ENCODE measurements at places on chromosomes 5 and 9.

DNA sequence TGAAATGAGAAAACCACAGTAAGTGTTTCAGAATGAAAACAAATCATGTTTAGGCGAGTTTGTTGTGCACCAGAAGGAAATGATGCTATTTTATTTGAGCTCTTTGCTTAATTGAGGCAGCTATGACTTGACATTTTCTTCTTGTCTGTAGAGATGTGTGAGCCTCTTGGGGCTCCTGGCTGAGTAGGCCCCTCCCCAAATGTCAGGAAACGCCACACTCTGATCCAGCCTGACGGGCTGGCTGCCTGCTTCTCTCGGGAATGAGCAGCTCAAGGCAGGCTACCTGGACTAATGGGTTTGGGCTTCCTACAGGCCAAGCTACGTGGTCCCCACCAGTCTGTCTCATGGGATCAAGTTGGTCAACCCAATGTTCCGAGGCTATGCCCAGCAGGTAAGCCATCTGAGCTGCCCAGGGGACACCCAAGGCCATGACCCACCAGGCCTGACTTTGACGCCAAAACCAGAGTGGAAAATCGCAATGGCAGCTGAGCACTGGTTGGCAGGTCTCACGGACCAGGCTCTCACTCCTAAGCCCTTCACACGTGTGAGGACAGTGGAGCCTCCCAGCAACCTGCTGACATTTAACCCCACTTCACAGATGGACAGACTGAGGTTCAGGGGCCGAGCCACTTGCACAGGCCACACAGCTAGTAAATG, 29.9 kb downstream of the USP20 start:
- no peak for DNase-seq

GRCh38 chr9:71760901-71761300, 7.4 kb downstream of the CEMIP2 start:
- DNase-seq: no peak

- no peak for DNase-seq
Observed at GRCh38 chr9:83315649-83316048, 222.6 kb downstream of the FRMD3 start.

- peak; percentile 32 for DNase-seq
Observed at GRCh38 chr5:135650081-135650480, 71.3 kb upstream of the CXCL14 start.

- no peak for DNase-seq
Observed at GRCh38 chr5:141529873-141530272, 41.0 kb downstream of the PCDHGC5 start.

DNA sequence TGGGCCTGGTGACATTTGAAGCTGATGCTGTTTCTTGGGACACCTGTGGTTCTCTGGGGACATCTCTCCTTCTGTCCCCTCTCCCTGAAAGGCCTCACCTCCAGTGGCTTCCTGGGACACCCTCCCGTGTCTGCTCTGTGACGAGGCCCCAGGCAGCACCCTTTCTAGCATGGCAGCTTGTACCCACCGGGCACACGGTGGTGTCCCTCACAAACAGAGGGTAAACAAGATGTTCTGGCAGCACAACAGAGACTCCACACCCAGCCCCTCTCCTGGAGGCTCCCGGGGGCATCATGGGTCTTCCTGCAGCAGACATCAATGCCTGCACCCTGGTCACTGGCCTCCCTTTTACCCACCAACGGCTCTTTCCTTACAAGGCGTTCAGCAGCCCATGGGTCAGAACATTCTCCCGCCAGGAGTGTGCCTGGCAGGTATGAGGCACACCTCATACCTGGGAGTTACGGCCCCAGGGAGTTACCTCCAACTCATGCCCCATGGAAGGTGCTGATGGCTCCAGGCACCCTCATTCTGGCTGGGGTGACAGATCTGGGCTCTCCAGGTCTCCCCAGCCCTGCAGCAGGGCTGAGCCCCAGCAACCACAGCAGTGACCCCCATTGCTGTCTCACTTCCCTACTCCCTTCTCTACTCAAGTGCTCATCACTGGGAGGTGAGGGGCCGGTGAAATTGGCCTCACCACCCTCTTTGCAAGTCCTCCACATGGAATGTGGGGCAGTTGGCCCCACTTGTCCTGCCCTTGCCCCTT, 51.1 kb downstream of the BARX1 start:
- DNase-seq: no peak

DNA sequence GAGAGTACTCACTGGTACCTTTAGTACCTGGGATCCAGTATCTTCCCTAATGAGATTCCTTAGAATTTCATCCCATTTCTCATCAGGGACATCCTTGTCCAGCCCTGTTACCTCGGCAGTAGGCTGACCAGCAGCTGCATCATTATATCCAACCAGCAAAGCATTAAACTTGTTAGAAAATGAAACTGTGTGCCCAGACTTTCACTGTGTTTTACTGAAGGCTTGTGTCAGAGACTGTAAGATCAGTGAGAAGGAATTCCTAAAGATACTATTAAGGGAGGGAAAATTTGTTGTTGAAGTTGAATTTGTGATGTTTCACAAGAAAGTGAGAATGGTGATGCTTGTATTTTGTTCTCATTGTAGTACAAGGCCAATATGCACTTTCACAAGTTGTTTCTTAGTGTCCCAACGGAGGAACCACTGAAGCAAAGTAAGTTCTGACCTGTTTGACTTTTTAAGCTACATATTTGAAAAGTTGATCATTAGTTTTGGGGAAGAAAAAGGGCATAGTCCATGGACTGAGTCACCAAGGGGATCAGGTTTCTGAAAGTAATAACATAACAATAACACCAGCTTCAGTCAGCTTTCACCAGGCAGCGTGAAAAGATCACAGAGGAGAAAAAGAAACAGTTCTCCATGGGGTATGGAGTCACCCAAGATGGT, 48.8 kb downstream of the GRAMD2B start:
- DNase-seq: peak; percentile 75

DNA sequence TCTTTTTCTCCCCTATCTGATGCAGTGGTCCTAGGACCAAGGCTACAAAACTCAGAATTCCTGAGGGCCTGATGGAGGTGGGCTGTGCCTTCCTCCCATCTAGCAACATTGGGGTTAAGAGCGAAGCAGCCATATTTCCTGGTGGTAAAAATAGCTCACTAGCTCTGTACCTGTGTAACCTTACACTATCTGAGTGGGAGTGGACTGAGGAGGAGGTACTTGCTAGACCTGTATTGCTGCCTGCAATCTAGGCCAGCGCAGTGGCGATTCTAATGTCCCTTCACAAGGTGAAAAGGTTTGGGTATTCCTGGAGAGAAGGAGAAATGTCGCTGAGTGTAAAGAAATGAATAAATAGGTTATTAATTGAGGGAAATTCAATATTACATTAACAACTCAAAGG, 80.2 kb upstream of the LIFR start:
- no peak for DNase-seq

DNA sequence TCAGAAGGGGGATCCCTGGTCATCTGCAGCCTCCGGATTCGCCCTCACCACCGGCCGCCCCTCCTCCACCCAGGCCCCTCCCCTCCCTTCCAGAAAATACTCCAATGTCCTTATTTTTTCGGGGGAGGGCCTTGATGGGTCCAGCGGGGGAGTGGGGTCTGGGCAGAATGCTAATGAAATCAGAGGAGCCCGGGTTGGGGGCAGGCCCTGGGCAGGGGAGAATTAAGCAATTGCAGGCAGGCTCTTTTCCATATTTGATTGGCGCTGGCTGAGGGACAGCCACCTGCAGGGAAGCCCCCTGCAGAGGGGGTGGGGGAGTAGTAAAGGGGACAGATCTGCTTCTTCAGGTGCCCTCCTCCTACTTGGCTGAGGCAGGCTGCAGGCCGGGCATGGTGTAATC, 21.3 kb downstream of the PRRX2 start:
- no peak for DNase-seq

DNA sequence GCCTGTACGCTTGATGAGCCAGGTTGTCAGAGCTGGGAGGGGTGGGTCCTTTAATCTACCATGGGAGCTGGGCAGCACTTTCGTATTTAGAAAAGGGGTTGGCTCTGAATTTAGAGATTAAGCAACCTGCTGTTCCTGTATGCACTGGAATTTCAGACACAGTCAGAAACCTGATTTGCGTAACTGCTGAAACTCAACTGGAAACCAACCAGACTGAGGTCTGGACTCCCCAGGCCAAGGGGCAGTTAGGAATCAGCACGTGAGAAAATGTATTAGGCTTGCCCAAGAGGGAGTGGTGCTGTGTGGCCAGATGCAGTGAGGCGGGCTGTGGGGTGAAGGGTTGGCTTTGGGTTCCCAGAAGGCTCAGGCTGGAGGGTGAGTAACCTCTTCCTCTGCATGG, 235.0 kb downstream of the GOLPH3 start:
- no peak for DNase-seq

DNA sequence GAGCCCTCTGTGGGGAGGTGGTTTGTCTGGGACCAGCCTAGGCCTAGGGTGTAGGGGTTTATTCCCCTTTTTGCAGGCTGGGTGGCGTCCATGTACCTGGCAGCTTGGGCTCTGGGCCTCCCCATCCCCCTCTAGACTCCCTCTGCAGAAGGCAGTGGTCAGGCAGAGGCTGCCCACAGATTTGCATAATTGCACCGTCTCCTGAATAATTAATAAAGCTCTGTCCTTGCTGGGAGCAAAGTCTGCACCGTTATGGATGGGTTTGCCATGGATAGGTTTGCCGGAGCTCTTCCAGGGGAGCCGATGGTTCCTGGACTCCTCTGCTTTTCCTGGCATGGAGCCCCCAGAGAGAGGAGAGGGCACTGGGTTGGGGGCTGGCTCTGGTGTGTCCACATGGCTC, 60.4 kb downstream of the DAB2IP start:
- DNase-seq: no peak

DNA sequence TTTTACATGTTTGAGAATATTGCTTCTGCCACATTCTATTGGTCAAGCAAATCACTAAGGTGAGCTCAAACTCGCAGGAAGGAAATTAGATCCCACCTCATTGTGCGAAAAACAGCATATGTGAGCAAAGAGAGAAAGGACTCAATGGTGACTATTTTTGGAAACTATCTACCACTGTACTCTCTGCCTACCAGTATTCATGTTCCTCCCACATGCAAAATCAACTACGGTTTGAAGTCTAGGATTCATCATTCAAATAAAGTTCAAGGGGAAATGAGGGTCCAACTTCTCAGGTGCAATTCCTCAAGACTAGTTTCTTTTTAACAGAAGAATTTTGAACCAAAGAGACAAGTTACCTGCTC, 60.6 kb downstream of the FAM174A start:
- DNase-seq: no peak

DNA sequence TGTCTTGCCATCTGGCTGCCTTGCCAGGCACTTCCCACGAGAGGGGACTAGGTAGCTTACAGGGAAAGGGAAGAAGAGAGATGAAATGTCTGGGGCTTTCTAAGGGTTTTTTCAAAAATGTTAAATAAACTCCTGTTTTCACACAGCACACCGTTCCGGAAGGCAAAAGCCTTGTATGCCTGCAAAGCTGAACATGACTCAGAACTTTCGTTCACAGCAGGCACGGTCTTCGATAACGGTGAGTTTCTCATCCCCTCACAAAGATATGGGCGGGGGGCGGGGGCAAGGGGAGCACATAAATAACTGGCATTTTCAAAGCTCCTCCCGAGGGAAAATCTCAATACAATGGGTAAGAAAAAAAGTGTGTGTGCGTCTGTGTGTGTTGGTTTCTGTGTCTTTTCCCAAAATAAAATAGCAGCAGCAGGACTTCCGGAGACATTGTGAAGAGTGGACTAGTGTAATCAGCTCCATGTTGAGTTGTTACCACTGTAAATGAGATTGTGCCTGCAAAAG, 189.6 kb downstream of the NR3C1 start:
- no peak for DNase-seq

DNA sequence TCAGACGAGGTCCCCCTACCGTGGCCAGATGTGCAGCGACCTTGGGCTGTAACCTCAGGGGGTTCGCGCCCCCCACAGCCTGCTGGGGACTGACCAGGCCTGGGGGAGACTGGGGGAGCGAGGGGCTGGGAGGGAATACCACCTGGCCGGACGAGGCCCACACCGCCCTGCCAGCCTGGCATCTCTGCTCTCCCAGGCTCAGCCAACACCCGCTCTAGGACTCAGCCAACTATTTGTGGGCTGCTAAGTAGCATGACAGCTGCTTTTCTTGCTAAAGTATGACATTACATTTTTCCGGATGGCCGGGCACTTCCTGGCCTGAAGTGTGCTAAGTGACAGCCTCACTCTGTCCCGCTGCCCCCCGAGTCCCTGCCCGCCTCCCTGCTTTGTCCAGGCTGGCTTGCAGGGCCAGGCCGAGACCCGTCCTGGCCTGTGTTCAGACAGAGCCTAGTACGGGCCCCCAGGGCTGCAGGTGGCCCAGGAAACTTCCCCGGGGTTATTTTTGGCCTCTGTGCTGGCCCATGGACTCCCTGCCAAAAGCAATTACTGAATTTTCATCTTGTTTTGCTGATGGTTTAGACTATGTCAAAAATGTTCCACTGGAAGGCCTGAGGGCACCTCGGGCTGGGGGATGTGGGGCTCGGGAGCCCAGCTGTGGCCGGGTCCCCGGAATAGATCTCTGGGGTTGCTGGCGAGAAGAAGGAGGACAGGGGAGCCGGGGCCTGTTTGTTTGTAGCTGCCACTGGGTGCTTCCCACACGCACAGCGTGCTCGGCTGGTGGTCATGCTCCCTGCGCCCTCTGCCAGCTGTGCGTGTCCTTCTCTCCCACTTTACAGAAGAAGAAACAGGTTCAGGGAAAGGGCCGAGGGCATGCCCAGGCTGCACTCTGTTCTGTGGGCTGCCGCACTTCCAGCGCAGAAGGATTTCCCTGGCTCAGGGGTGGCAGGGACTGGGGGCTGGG, 13.4 kb upstream of the SLC2A6 start:
- DNase-seq: peak; percentile 45

- peak; percentile 82 for DNase-seq
Observed at GRCh38 chr9:107422189-107423185, 67.1 kb downstream of the KLF4 start.

- no peak for DNase-seq
Observed at GRCh38 chr9:134234687-134235359, 70.5 kb upstream of the RNU6ATAC start.

GRCh38 chr5:14399054-14399692, 182.4 kb upstream of the OTULINL start:
- peak; percentile 41 for DNase-seq

- no peak for DNase-seq
Observed at GRCh38 chr5:57703721-57704120, 221.1 kb upstream of the ACTBL2 start.

DNA sequence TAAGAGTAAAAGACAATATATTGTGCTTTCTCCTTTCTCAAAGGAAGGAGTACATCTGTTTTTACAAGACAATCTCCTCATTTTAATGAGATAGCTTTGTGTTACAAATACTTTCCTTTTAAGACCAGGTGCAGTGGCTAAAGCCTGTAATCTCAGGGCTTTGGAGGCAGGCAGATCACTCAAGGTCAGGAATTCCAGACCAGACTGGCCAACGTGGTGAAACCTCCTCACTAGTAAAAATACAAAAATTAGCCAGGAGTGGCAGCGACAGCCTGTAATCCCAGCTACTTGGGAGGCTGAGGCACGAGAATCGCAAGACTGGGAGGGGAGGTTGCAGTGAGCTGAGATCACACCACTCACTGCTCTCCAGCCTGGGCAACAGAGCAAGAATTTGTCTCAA, 11.8 kb downstream of the TMEM161B start:
- DNase-seq: no peak

- DNase-seq: no peak
Observed at GRCh38 chr5:110265162-110265561, 461.3 kb downstream of the TMEM232 start.
